Left ventricle myocardium superior (tissue), 1 donor: ENCODE measurements at places on chromosomes 1 and 21. TPM values are rescaled to one million over a fixed set of nuclear protein-coding genes. Genes with fewer than 3 reads are reported as not detected.

The KLF17 gene
- not detected for total RNA-seq

DNA sequence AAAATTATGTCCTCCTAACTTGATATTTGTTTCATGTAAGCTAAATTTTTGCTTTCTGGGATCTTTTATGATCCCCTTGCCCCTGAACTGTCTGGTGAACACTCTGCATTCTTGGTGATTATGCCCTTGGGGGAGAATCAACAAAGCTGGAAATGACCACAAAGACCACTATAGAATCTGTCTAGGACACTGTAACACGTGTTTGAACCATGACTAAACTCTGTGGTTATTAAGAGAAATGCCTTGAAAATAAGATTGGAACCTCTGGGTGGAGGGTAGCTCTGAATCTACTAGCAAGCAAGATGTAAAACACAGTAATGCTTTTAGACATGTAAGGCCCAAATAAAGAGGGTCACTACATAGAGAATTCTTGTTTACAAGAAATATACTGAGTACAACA is 237.5 kb downstream of the HMCN1 start:
- no peak for DNase-seq

GRCh38 chr1:238960071-238960470 is 426.3 kb upstream of the CHRM3 start:
- no peak for DNase-seq

DNA sequence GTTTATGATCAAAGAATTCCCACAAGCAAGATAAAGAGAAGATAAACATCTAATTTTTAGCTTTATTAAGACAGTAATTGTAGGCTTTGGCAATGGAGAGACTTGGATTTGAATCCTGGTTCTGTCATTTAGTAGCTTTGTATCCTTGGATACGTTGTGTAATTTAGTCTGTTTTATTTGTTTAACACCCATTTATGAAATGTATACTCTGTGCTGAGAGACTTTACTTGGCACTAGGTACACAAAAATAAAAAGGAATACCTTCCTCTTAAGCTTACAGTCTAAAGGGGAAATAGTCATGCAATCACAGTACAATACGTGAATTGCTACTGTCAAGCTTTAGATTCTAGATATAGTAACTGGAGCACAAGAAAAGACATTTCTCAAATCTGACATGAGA is 23.8 kb downstream of the ZMPSTE24 start:
- DNase-seq, result no peak

GRCh38 chr1:2373551-2374251 is 17.7 kb downstream of the MORN1 start:
- DNase-seq, result no peak
